ENCODE measurements at places on chromosomes 5 and 9.

DNA sequence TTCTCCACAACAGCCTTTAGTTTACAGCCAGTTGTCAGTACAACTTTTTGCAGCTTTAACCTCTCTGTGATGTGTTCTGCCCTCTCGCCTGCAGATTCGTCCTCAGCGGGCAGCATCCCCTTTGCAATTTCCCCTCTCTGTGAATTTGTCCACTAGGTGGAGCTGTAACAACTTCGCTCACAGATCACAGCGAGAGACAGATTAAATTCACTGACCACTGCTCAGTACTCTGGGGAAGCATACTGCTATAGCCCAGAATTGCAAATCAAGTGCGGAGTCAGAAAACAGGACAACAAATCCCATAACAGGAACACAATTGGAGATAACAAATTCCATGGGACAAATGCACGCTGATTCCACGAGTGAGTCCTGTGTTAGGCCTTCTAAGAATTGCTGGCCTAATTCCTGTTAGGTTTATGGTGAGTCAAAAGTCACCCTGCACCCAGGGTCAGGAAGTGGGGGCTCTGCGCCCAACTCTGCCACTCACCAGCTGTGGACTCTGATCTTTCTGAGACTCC is 2124.9 kb downstream of the MAT2B start:
- DNase-seq = no peak

DNA sequence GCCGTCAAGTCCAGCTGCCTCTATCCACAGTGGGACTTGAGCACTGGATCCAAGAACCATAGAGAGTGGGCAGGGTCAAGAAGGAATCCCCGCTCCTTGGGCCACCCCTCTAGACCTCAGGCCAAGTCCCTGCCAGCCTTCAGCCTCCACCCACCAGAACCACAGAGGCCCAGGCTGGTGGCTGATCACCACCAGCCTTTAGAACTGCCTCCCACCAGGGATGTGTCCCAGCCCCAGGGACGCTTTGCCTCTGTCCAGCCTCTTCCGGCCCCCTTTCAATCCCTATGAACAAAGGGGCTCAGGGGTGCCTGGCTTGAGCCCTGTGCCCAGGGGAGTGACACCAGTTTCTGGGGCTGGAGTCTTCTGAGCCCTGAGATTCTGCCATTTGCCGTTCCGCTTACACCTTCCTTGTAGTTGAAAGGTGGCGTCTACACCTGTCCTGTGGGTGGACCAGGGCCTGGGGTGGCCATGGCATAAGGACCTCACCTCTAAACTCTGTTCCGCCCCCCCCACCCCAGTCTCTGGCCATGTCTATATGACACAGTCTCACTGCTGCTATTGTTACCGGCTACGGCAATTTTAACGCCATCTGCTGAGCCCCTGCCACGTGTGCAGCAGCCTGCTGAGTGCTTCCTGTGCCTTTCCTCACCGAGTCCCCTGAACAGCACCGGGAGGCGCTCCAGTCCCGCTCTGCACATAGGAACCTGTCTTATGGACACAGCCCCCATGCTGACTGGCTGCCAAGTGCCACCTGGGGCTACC is 35.7 kb upstream of the ORM1 start:
- DNase-seq = no peak

DNA sequence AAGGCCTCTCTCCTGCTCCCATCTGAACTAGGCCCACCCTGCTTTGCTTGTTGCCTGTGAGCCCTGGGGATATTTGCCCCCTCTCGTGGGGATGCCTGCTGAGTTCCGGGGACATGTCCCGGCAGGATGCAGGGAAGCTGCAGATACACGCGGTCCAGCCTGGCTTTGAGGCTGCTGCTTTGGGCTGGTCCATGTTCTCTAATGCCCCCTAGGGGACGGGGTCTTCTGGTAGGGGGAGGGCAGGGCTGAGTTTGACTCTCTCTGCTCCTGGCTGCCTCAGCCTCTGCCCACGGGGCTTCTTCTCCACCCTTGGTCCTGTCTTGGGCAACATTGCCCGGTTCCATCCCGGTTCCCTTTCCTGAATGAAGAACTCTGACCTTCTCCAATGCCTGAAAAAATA is 84.9 kb upstream of the ASS1 start:
- DNase-seq = no peak

DNA sequence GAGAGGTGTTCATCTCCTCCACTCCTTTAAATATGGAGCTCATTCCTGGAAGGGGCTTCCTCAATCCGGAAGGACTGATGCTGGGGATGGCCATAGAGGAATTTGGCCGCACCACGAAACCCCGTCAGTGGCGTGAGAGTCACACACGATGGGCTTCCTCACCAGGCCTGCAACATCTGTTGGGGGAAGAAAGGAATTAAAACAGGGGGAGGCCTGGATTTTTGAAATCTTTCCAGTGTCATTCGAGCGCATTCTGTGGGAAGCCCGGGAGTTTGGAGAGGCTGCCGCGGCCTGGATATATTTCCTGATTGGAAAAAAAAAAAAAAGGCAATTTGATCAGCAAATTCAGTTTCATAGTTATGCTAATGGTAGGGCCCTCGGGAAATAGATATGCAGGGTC is 76.3 kb upstream of the ORM1 start:
- no peak for DNase-seq

DNA sequence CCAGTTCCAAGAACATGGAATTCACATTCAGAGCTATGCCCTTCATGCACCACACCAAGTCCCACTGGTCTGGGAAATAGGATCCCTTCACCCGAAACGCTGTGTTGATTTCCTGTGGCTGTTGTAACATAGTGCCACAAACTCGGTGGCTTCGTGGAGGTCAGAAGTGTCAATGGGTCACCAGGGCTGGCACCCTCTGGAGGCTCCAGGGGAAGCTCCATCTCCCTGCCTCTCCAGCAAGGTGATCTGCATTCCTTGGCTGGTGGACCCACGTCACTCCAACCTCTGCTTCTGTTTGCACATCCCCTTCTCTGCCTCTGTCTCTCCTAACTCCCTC is 28.9 kb upstream of the ALDH1B1 start:
- no peak for DNase-seq

DNA sequence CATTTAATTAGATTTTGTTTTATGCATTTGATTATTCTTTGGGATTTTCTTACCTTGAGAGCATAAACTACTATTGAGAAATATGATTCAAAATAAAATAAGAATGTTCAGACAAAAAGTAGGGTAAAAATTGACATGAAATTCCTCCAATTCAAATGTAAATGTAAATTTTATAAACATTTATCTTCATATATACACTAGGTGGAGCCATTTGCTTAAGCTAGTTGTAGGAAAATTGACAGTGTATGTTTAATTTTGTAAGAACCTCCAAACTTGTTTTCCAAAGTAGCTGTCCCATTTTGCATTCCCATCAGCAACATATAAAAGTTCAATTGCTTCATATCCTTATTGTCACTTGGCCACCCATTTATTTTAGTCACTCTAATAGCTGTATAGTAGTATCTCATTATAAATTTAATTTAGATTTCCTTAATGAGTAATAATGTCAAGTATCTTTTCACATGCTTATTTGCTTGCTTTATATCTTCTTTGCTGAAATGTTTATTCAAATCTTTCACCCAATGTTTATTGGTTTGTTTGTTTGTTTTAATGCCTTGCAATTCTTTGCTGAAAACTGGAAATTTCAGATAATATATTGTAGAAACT is 37.6 kb upstream of the SLCO6A1 start:
- no peak for DNase-seq

DNA sequence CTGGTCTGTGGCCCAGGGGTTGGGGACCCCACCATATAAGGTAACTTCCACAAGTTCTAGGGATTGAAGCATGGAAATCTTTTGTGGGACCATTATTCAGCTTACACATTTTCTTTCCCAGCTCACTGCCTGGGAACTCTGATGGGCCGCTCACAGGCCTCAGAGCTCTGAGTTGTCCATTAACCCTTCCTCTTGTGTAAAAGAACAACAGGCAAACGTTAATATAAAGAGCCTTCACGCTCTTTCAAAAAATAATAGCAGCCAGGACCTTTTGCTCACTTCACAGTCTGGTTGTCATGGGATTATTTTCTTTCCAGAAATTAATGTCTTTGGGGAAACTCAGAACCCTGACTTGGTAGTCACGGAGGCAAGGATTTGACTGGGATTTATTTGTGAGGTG is 443.3 kb downstream of the AGTPBP1 start:
- no peak for DNase-seq

GRCh38 chr5:134101686-134102439 is 12.6 kb upstream of the TCF7 start:
- no peak for DNase-seq

- DNase-seq = no peak
Measured at GRCh38 chr9:83471241-83471640, 67.0 kb downstream of the FRMD3 start.

DNA sequence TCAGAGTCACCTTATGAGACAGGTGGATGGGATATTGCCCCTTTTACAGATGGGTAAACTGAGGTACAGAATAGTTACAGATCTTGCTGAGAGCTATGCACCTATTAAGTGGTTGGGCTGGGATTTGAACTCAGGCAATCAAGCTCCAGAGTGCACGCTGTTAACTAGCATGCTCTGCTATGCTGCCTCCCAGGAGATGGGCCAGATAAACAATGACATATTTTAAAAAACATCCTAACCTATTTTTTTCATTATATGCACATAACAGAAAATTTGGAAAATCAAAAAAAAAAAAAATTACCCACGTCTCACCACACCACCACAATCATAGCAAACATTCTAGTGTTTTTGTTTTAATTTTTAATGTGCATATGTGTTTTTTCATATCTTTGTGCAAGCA is 123.4 kb upstream of the STC2 start:
- DNase-seq = no peak

DNA sequence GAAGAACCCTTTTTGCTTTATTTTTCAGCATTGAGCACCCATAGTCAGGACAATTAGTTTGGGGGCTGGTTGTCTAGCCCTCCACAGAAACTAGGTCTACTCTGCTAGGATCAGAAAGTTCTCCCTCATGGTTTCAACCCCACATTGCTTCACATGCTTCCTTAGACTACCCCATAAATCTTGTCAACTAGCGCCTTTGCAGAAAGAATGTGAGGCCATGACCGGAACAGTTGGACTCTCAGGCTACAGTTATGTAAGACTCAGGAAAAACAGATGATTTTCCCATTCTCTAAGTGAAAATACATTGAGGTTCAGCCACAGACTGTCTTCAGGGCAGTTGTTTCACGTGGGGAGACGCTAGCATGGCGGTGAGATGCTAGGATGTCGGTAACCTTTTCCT is 255.6 kb downstream of the NR3C1 start:
- DNase-seq = no peak

GRCh38 chr5:126983874-126984266 is 46.5 kb downstream of the MARCHF3 start:
- no peak for DNase-seq

DNA sequence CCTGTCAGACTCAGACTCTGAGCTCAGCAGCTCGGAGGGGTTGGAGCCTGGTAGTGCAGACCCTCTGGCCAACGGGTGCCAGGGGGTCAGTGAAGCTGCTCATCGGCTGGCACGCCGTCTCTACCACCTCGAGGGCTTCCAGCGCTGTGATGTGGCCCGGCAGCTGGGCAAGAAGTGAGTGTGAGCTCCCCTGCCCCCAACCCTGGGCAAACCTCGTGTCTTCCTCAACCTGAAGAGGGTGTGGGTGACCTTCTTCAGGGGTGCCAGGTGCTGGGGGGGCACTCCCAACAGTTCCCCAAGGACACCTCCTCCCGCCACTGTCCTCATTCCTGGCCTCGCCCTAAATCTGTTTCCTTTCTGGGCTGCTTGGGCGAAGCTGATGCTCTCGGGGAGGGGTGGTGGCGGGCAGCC is 18.6 kb downstream of the PSD2 start:
- DNase-seq = no peak

GRCh38 chr9:121750715-121751623 is 99.5 kb downstream of the DAB2IP start:
- DNase-seq = no peak

DNA sequence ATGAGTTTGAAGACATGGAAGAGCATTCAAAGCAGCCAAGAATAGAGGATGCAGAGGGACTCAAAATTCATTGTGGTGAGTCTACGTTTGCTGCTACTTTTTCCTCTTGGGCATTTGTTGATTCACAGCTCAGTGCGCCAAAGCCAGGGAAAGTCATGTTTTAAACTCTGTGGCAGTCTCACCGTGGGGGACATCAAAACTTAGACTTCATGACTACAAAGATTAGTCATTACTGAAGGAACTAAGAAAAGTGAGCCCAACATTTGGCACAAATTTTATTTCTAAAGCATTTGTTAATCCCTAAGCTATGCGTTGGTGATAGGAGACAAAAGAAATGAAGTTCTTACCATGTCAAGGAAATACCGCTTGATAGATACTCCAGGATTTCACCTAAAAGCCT is 73.7 kb upstream of the MTAP start:
- DNase-seq = no peak

DNA sequence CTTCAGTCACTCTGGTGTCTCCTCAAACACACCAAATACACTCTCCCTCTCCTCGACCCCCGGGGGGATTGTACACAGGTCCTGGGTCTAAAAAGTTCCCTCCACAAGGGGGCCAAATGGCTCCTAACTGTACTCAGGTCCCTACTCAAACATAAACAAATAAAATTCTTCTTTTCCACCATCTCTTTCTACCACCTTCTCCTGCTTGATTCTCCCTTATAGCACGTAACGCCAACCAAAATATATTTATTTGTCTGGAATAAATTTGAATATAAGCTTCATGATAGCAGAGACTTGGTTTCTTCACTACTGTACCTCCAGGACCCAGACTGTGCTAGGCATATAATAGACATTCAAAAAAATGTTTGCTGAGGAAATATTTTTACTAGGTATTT is 21.4 kb downstream of the ZNF608 start:
- DNase-seq = no peak

DNA sequence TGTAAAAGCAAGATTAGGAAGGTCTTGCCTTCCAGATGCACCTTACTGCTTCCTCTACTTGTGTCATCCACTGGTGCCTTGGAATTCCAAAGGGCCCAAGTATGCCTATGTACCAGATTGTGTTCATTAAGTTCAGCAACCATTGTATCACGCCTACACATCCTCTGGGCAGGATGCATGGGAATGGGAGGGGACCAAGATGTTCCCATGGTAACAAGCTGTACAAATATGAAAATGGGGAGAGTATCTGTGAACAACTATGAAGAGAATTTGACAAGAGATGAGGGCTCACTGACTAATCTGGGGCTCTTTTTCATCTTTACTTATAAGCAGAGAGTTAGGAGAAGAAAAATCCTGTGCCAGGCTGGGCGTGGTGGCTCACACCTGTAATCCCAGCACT is 137.8 kb upstream of the MAP1B start:
- no peak for DNase-seq

GRCh38 chr9:614431-614830 is 227.1 kb upstream of the DMRT1 start:
- no peak for DNase-seq

DNA sequence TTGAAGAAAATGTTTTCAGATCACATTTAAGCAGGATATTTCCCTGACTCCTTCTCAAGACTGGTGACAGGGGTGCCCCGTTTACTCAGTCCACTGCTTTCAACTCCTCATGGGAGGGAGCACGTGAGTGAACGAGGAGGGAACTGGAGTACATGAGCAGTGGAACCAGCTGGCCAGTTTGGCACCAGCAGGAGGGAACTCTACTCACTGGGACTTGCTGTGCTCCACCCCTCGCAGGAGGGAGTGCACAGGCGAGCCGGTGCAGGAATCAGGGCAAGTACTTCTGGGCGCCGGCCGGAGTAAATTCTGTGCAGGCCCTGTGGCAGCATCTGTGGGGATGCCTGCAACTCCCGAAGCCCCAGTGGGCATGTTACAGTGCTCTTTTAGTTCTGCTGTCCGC is 1941.1 kb upstream of the C9orf72 start:
- no peak for DNase-seq

Data from AG04449 (cell line).